ENCODE measurements at places on chromosomes 16 and 17. TPM values are rescaled to one million over a fixed set of nuclear protein-coding genes. Genes with fewer than 3 reads are reported as not detected.

Gene ESRP2
- total RNA-seq: 0.41 TPM

- no peak for DNase-seq
Measured at GRCh38 chr17:71441098-71441497, 679.7 kb upstream of the SOX9 start.

- DNase-seq: no peak
Measured at GRCh38 chr17:38768417-38768816, 15.9 kb downstream of the PSMB3 start.

DNA sequence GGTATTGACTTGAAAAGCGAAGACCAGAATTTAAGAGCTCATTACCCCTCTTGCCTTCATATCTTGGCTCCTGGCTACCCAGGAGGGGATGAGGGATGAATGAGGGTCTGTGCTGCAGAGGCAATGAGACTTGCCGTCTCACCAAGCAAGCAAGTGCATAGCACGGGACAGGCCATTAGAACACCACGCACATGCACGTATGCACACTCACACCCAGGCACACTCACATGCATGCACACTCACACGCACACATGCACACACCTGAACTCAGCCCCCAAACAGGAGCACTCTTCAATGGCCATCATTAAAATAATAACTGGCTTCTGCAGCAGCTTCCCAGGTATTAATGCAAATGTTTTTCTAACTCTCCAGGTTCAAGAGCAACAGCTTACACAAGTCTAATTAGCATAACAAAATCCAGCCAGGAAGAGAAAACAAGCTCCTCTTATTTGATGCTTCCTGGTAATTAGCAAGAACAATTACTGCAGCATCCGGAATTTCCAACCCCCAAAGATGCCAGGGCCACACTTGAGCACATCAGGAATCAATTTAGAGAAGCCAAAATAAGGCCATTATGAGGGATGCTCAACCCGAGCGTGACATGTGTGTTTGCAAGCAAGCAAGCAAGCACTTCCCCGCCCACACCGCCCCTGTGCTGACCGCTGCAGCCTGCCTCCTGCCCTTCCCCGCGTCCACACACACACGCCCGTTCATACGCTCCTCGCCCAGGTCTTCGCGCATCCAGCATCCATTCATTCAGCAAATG, 171.6 kb upstream of the TNRC6C start:
- DNase-seq: no peak

Gene CCDC78
- 0.49 TPM for total RNA-seq

- DNase-seq: no peak
Measured at GRCh38 chr16:53629607-53630312, 73.9 kb downstream of the RPGRIP1L start.

Gene CAMTA2
- total RNA-seq: 37.1 TPM

All from Right ventricle myocardium inferior (tissue), 1 donor.